Endothelial cell (in vitro differentiated cells): ENCODE measurements at places on chromosomes 2 and 18.

GRCh38 chr2:86695053-86695691, 24.9 kb upstream of the RMND5A start:
- no peak for DNase-seq

GRCh38 chr2:47069628-47070154, 85.4 kb downstream of the STPG4 start:
- no peak for DNase-seq

- DNase-seq, result no peak
Observed at GRCh38 chr2:174035981-174036742, 71.0 kb upstream of the SP3 start.

DNA sequence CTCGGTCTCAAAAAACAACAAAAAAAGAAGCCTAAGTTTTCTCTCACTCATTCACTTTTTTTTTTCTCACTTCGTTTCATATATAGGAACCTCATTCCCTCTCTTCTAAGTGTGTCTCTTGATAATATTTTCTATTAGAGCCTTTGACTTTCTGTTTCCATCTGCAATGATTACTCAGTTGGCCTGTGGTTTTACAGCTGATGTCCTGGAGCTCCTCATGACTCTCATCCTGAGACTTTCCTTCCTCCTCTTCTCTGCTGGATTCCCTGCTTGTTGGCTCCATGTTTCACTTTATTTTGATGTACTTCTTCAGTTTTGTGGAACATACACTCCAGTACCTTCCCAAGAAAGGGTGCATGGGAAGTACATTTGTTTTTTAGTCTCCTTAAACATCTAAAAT, 154.2 kb upstream of the GATA6 start:
- DNase-seq, result no peak

DNA sequence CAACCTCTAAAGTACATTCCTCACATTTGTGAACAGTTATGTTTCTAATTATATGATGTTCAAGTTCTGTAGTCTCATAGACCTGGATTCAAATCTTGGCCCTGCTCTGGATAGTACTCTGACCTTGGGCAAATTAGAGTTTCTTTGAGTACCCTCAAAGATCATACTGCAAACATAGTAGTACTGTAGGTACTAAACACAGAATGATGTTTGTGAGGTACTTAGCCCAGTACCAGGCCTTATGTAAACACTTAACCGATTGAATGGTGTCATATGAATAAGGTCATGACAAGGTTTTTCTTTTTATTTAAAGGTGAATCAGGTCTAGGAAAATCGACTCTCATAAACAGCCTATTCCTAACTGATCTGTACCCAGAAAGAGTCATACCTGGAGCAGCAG, 19.1 kb downstream of the SEPTIN2 start:
- no peak for DNase-seq

- DNase-seq, result no peak
Observed at GRCh38 chr2:102473631-102474030, 605 bp downstream of the SLC9A4 start.

GRCh38 chr18:36124841-36125240, 4.3 kb downstream of the SLC39A6 start:
- no peak for DNase-seq

DNA sequence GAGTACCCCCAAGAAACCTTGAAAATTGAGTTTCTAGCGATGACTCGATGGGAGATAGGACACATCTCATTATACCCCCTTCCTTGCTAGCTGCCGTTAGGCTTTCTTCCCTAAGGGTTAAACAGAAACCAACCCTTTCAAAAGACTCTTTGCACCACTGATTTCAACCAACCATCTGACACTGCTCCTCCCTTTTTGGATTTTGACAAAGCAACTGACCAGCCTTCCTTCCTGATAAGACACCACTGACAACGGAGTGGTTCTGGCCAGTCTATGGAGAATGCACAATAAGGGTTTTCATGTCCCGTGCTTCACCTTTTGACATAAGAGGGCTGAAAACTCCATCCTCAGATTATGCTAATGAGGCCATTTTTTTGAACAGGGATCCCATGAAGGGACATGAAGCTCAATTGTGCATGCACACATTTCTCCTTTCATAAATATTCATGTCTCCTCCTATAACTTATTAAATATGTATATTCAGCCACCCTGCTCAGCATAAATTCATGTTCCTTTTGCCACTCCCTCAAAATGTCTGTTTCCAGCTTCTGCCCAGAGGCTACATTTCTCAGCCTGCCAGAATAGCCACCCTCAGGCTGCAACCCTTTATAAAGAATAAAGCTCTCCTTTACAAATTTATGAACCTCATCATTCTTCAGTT, 52.8 kb upstream of the SLC35F5 start:
- DNase-seq, result no peak

DNA sequence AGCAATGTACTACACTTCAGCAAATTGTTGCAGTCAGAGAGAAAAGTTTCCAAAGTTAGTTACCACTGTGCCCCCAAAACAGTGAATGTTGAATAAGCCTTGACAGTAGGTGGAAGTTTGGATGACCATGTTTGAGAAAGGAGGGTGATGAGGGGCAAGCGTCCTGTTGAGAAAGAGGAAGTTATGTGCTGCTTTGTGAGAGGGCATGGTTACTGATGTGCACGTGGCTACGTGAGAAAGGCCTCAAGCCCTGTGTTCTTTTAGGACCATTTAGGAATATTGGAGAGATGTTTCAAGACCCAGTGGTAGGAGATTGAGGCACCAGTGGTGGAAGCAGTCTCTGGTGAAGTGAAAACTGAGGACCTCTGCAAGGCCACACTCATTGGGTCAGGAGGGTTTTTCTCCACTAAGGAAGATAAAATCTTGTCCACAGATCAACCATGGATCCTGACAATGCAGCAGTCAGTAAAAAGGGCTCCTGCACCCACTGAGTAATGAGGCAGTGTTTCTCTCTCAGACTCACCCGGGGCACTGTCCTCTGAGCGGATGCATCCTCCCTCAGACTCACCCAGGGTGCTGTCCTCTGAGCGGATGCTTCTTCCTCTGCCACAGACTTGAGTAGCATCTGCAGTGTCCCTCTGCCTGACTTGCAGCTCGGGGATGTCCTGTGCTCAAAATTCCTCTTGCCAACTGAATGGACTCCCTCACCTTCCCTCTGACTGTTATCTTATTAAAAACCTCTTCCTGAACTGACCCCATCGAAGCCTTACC, 34.7 kb upstream of the ACTR3 start:
- DNase-seq, result no peak

- no peak for DNase-seq
Observed at GRCh38 chr2:30974554-30974953, 163.7 kb downstream of the GALNT14 start.

DNA sequence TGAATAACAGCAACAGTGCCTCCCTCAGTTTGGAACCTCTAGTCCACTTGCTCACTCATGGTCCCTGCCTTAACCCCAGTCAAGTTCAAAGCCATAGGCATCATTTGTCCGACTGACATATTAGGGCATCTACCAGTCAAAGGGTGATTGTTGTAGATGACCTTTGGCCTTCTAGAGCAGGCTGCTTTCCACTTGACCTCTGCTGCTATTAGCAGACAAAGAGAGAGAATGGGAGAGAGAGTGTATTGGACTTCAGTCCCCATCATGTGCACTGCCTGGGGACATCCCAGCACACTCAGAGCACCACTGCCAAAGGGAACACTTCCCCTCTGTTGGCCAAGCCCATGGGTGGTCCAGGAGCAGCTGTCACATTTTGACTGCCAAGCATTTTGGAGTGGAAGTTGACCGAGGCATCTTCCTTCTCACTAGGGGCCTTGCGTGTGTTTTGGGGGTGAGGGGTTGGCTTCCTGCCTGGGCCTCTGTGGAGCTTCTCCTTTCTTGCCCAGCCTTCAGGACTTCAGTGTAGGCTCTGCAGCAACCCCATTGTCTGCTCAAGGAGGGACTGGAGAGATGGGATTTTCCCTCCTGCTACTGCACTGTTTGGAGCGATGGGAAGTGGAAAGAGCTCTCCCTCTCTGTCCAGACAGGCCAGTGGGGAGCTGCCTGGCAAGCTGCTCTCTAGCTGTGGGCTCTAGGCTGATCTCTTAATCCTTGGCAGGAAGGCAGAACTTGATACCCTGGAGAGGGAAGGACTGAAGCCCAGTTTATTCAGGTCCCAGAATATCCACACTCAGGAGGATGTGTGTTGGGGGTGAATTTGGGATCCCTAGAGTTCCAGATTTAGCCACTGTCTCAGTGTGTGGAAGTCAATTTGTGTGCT, 68.1 kb downstream of the TMEM247 start:
- no peak for DNase-seq

GRCh38 chr18:9900699-9901098, 13.1 kb upstream of the VAPA start:
- DNase-seq, result no peak

- DNase-seq, result no peak
Observed at GRCh38 chr2:211823886-211824479, 714.6 kb downstream of the ERBB4 start.

DNA sequence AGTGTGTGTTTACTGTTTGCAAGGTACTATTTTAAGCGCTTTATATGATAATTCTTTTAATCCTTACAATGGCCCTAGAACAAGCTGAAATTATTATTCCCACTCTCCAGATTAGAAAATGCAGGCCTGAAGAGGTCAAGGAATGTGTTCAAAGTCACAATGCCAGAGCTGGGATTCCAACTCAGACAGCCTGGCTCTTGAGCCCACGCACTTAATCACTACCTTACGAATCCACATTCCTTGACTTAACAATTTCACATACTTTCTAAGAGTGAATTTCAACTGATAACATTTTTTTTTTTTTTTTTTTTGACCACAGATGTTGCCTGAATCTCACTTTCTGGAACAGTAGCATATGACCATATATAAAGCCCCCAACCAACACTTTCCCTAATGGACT, 400.3 kb downstream of the NCKAP5 start:
- no peak for DNase-seq

GRCh38 chr2:214069254-214069653, 341.6 kb upstream of the VWC2L start:
- no peak for DNase-seq

DNA sequence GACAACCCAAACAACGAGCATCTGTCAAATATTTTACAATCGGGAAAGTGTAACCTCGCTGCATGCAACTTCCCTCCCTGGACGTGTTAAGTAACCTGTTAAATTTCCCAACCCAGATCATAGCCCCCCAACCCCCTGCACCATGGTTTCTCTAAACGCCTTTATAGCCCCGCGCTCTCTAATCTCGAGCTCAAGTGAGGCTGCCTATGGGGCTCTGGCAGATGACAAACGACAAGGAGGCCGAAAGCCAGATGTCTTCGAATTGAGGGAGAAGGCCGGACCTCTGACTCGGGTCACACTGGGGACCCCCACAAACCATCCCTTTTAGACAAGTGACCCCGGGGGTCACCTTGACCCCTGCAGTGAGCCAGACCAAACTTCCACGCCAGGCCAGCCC, 526 bp downstream of the COX7A2L start:
- no peak for DNase-seq

DNA sequence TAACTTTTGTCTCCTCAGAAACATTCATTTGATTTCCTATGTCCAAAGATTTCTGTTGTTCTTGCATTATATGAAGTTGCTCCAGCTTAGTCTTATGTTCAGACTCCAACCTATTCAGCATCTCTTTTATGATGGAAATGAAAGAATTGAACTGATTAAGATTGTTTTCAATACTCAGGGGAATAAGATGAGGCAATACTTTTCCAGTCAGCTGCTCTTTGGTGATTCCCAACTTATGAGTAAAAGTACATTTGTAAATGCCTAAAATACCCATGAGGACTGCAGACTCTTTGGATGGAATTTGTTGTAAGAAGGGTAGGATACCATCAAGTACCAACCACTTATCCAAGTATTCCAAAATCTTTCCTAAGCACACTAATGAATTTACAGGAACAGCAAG, 39.8 kb downstream of the TRAK2 start:
- DNase-seq, result no peak

- DNase-seq, result no peak
Observed at GRCh38 chr2:232485757-232486557, 1.7 kb downstream of the ECEL1 start.

- no peak for DNase-seq
Observed at GRCh38 chr2:233822781-233823730, 31.3 kb downstream of the HJURP start.

DNA sequence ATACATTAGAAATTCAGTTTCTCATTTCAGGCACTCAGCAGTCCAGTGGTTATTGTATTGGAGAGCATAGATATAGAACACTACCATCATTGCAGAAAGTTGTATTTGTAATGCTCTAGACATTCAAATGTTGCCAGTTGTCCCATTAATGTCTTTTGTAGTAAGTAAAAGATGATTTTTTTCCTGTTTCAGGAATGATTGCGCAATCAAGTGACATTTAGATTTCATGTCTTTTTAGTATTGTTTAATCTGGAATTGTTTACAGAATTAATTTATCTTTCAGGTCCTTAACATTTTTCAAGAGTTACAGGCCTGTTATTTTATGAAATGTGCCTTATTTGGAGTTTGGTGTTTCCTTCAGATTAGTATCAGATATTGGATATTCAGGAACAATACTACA, 134.7 kb downstream of the MSTN start:
- no peak for DNase-seq

GRCh38 chr2:28670856-28671255, 80.8 kb upstream of the PPP1CB start:
- DNase-seq, result no peak

GRCh38 chr2:236947896-236948295, 137.8 kb upstream of the COPS8 start:
- no peak for DNase-seq

- DNase-seq, result no peak
Observed at GRCh38 chr18:72041313-72042032, 502.7 kb downstream of the CBLN2 start.

- DNase-seq, result no peak
Observed at GRCh38 chr2:128604045-128604444, 285.4 kb upstream of the HS6ST1 start.

DNA sequence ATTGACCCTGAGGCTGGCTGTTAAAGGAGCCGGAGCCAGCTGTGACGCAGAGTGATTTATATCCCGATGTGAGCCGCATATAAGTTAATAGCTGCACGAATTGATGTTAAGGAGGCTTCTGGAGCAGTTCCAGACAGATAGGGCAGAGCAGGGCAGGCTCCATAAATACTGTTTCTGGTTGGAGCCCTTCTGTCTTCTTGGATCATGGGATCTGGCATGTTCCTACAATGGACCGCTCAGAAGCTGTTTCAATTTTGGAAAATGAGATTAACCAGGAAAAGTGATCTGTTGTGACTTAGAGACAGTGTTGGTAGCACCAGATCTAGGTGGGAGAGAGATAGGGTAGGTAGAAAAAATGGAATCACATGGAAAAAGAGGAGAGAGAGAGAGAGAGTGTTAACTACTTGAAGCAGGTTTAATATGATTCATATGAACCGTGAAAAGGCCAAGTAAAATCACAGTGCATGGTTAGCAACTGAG, 4.8 kb upstream of the IGFBP5 start:
- no peak for DNase-seq

- DNase-seq, result no peak
Observed at GRCh38 chr2:14475994-14476393, 156.5 kb upstream of the LRATD1 start.

- no peak for DNase-seq
Observed at GRCh38 chr18:78242806-78243205, 736.8 kb upstream of the SALL3 start.

- no peak for DNase-seq
Observed at GRCh38 chr2:69490486-69490885, 53.3 kb upstream of the NFU1 start.

- DNase-seq, result no peak
Observed at GRCh38 chr2:107020392-107020791, 134.4 kb upstream of the ST6GAL2 start.
